ENCODE measurements at places on chromosomes 4 and X.

GRCh38 chr4:177860171-177860570 lies 417.9 kb upstream of the AGA start:
- DNase-seq, result no peak

DNA sequence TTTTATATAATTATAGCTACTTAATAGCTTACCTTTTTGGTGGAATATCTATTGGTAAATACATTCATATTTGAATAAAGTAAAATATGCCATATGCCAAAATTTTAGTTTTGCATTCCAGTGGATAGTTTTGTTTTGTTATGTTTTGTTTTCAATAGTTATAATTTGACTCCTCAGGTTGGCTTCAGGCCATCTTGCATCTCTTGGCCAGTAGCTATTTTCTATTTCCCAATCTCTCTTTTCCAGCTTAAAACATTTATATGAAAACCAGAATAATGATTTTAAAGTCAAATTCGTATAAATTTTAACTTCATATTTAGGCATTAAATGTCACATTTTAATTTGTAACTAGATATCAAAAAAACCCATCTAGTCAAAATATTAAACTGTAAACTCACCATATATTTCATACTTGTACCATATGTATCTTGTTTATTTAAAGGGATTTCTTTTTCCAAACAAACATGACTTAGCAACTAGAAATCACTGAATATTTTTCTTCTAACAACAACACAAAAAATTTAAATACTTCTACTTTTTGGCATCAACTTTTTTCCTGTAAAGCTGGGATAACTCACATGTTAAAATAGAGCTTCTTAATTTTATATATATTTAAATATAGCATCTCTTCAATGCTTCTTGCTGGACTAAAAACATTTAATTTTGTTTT lies 1209.6 kb downstream of the PCDH7 start:
- no peak for DNase-seq

- DNase-seq, result no peak
These were observed 18.0 kb downstream of the PDHA1 start for GRCh38 chrX:19361701-19362100.

DNA sequence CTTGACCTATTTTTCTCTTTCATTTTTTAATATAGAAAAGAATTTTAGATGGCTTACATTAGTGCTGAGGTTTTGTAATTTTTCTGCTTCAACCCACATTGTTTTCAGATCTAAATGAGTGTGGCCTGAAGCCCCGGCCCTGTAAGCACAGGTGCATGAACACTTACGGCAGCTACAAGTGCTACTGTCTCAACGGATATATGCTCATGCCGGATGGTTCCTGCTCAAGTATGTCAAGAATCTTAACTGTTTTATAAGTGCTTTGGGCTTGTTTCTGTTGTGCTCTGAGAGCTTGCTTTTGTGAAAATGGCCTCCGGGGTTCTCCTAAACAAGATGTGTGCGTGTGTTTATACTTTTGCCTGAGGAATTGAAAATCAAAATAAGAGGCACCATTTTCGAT lies 41.6 kb downstream of the NPNT start:
- DNase-seq, result no peak

DNA sequence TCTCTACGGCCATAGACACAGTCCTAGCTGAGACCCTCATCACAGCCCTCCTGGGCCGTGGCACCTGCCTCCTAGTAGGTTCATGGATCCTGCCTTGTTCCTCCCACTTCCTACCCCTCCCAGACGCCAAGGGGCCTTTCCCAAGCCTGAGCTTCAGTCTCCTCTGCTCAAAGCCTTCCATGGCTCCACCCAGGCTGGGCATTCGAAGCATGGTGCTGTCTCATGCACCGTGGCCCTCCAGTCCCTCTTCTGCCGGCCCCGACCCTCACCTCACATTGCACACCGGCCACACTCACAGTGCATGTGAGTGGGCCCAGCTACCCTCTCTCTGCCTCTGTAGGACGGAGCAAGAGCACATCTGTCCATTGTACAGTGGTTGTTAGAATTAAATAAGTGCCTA lies 21.7 kb upstream of the KIAA0232 start:
- peak; percentile 3 for DNase-seq

DNA sequence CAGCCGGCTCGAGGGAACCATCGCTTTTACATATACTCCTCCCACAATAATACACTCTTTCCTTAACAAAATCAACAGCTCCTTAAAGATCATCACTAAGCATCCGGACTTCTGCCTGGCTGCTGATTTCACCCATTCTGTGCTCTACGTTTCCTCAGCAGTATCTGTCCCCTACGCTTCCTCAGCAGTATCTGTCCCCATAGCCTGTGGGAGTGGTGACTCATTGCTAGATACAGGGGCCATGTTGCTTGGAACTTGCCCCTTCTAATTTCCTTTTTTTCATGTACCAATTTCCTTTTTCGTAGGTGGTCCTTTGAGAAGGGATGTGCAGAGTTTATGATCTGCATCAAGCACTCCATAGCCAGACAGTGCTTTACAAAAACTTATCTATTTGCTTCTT lies 18.6 kb downstream of the MAP3K15 start:
- DNase-seq, result no peak

DNA sequence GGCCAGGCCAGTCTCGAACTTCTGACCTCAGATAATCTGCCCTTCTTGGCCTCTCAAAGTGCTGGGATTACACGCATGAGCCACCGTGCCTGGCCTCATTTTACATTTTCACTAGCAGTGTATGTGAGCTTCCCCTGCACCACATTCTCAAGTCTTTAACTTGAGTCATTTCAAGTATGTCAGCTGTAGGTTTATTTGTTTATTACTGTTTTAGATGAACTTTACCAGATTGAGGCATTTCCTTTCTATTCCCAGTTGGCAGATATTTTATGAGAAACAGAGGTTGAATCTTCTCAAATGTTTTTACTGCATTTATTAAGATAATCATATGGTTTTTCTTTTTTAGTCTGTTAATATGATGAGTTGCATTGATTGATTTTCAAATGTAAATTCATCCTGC lies 114.6 kb upstream of the SH3RF1 start:
- no peak for DNase-seq

GRCh38 chr4:41205854-41206460 lies 8.4 kb downstream of the APBB2 start:
- DNase-seq, result no peak

DNA sequence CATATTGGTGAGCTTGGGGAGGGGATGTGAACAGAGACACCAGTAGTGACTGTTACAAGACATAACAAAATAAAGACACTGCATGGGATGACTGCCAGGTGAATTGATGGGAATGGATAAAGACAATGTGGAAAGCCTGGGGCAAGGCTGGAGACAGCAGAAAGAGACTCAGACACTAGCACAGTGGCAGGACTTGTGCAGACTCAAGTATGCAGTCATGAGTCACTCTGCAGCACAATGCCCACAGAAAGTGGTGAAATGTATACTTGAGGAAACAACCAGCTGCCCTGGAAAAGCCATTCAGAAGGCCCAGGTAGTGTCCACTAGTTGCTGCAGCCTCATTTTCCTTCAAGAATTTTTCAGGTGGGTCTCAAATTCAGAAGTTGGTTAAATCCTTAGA lies 452.3 kb downstream of the MID1IP1 start:
- no peak for DNase-seq

- DNase-seq, result no peak
These were observed 5.0 kb downstream of the ADH7 start for GRCh38 chr4:99430106-99430505.

GRCh38 chr4:38837334-38837733 lies 19.3 kb downstream of the TLR6 start:
- DNase-seq, result no peak

GRCh38 chr4:22556495-22556894 lies 40.6 kb upstream of the ADGRA3 start:
- no peak for DNase-seq

- no peak for DNase-seq
These were observed 261.8 kb upstream of the TAPT1 start for GRCh38 chr4:16488084-16488483.

DNA sequence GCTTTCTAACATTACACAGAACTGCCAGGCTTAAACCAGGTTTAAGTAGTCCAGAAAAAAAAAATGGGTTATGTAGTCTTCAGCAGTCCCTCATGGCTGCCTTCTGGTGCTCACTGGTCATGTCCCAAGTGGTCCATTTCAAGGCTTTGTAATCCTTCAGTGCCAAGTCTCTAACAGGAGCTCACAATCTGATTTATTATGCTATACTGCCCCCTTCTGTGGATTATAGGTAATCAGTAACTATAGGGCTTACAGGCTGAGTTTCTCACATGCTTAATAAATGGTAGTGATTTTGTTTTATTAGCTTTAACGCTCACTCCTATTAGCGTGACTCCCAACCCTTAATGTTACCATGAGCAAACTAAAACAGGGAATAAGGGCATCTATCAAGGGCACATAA lies 92.5 kb upstream of the EDA2R start:
- DNase-seq, result no peak

GRCh38 chrX:7168371-7168770 lies 20.4 kb upstream of the PUDP start:
- no peak for DNase-seq

GRCh38 chr4:21753084-21753760 lies 195.3 kb downstream of the KCNIP4 start:
- DNase-seq, result no peak

GRCh38 chr4:11021333-11021732 lies 336.8 kb upstream of the CLNK start:
- DNase-seq, result no peak

DNA sequence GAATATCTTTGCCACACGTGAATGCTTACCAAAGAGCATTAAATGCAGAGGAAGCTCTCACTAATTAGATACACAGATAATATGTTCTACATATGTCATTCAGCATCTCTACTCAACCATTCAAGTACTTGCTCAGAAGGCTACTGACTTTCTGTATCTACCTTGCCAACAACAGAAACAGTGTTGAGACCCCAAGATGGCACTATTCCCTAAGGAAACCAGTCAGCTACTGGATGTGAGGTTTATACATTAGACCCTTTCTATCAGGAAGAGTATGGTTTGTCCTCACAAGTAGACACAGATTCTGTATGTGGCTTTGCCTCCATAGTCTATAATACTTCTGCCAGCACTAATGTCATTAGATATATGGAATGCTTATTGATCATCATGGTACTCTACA lies 443.9 kb upstream of the INTU start:
- no peak for DNase-seq

GRCh38 chrX:151973060-151973661 lies 1.3 kb downstream of the GABRE start:
- DNase-seq, result no peak

- no peak for DNase-seq
These were observed 48.3 kb upstream of the MAB21L2 start for GRCh38 chr4:150533673-150534072.

DNA sequence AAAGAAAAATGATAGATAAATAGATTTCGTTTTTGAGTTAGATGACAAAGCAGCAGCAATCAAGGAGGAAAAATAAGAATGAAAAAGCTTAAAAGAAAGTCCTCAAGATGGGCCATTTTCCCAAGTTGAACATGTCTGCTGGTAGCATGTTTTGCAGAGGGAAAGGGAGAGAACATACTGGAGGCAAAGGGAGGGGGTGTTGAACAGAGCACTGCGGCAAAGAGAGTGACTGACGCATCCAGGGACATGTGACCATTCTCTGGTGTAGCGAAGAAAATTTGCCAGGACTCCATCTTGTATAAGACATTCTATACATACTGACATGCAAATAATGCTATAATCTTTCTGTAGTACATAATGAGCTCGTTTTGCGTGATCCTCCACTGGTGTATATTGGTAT lies 1.2 kb downstream of the LINC00632 start:
- no peak for DNase-seq

DNA sequence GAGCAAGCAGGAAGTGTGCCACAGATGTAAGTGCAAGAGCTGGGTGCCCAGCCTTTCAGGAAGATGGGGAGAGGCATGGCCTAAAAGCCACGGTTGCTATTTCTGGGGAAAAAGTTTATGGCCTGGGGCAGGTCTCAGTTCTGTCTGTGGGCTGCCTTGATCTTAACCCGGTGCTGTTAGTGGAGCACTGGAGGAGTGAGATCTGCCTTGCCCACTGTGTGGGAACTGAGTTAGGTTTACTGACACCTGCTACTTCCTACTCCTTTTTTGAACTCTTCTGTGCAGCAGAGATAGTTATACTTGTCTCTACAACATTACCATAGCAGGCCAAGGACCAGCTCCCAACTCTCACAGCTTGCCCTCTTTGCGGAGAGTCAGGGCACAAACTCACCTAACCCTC lies 76.5 kb downstream of the ITM2A start:
- DNase-seq, result no peak

DNA sequence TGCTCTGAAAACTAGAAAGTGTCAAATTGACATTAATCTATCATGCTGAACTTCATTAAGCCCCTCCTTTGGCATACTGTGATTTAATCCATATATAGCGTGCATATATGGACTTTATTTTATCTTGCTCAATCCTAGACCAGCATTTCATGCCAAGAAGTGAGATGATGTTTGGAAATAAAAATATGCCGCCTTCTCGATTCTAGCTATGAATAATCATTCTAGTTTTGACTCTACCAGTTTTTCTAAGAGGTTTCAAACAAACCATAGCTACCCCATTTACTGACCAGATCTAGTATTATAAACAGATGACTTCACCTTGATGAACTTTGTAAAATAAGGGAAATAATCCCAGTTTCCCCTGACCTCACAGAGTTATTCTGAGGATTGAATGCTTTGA lies 95.0 kb downstream of the ARX start:
- DNase-seq, result no peak

DNA sequence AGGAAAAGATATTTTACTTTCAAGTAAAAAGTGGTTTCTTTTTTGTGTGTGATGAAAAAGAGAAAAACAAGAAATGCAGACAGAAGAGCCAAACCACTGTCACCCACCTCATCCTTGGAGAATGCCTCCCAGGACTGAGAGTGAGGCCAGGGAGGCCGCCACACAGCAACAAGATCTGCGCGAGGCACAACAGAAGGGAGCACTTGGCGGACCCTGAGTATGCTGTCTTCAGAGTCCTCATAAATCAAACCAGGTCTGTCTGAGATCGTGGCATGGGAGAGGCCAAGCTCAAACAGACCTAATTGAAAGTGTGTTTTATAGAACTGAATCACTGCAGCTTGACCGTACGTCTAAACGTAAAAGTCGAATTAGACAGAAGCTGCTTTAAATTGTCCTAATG lies 134.3 kb upstream of the VCX2 start:
- no peak for DNase-seq

DNA sequence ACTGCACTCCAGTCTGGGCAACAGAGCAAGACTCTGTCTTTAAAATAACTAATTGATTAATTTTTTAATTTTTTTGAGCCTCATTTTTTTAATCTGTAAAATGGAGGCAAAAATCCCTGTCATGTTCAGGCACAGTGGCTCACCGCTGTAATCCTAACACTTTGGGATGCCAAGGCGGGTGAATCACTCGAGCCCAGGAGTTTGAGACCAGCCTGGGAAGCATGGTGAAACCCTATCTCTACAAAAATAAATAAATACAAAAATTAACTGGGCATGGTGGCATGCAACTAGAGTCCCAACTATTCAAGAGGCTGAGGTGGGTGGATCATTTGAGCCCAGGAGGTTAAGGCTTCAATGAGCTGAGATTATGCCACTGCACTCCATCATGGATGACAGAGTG lies 15.4 kb downstream of the AMTN start:
- DNase-seq, result no peak

DNA sequence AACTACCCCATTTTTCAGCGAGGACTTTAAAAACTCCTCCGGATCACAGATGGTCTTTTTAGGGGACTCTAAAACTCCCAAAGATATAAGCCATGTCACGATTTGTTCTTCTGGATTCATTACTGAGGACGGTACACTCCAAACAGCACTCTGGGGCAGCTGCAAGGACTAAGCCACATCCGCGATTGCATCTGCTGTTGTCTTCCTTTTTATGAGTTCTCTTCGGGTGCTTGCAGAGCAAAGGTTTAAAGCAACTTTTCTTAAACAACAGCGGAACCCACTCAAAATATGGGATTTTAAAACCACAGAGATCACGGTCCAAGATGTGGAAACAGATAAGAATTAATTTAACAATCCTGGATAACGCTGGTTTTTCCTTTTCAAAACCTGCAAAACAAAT lies at the start of gene ARHGEF6:
Gene ARHGEF6 (minus strand): TSS at position 170 of the 400 bp plus-strand sequence. CDS start 50 bp downstream, at position 120.
- DNase-seq, result no peak
